ENCODE measurements at places on chromosomes 11 and 22.

- DNase-seq: no peak
These were observed 132.6 kb downstream of the MICAL2 start for GRCh38 chr11:12242966-12243365.

DNA sequence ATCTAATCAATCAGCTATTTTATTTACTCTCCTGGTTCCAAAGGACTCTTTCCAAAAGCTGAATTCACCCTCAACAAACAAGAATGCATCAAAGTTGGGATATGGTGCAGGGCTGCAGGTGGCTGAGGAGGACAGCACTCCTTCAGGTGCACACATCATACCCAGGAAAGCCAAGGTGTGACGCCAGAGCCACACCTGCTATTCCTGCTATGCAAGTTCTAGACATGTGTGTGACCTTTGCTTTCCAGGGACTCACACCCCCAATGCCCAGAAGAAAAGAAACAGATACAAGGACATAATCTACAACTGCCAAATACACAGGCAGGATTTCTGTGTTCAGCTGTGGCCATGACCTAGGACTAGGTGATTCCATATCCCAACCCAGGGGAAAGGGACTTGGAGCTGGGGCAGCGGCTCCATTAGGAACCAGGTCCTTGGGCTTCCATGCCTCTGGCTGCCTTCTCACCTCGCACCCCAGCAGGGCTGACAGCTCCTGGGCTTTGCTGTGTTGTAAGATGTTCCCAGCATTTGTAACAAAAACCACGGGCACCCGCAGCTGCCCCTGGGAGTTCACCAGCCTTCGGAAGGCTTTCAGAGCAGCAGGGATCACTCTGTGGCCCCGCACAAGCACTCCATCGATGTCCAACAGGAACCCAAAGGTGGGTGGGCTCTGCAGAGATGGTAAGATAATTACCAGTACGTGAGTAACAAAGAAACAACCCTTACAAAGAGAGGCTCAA is 9.8 kb downstream of the HDHD5 start:
- no peak for DNase-seq

DNA sequence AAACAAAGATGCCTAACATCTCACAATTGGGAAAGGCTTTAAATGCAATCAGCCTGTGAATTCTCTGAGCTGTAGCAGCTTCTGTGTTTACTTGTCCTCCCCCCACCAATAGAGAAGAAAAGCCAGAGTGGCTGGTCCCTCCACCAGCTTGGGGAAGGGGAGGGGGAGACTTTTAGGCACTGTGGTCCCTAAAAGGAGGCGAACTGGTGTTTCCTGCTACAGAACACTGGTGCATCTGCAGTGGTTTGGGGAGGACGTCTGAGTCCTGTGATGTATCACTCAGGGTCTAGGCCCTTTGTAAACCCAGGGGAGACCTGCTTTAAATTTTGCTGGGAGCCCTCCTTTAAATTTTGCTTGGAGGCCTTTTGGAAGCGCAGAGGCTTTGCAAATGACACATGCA is 16.9 kb downstream of the TNRC6B start:
- DNase-seq: no peak

DNA sequence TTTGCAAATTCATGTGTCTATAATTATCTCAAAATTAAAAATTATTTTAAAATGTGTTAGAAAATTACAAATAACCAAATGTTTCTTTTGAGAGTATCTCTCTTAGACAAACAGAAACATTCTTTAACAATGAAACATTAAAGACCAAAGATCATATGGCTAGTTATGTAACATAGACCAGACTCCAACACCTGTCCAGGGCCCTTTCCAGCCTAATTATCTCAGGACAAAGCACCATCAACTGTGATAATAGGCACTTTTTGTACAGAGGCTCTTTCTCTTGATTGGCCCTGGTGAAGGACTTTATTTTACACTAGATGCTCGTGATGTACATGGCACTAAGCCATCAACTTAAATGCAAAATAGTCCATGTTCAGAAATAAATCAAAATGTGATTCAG is 5.0 kb upstream of the PLEKHA7 start:
- DNase-seq: no peak

DNA sequence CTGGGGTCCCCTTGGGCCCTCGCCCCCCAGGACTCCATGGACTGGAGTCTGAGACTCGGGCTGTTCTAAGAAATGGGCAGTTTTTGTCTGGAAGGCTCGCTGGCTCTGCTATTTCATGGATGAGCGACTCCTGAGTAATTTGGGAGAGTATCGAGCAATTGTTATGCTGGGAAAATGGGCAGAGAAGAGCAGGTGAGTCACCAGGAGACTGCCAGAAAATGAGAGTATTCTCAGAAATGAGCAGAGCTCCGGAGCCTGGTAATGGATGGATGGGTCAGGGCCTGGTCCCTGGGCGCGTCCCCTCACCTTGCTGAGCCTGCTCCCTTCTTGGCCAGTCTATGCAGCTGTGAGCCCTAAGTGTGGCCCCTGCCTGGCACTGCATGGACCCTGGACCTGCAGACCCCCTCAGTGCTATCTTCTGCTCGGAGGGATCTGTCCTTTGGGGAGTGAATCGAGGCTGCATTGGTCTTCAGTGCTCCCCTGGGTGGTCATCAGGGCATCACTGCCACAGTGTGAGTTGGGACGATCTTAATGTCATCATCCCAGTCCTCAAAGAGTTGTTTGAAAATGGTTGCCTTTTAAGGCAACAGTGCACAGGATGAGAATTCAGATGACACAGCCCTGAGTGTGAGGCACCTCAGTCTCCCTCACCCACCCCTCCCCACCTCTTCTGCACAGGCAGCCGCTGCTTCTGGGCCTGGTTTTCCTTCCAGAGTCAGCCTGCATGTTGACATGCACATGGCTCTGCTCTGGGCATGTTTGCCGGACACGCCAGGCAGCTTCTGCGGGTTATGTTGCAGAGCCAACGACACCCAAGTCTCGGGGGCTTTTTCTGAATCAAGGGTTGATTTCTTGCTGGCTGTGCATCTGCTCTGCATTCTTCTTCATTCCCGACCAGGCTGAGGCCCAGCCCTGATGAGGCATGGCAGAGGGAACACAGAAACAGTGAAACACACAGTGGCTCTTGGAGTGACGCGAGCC is 519.0 kb downstream of the TBC1D22A start:
- DNase-seq: no peak

DNA sequence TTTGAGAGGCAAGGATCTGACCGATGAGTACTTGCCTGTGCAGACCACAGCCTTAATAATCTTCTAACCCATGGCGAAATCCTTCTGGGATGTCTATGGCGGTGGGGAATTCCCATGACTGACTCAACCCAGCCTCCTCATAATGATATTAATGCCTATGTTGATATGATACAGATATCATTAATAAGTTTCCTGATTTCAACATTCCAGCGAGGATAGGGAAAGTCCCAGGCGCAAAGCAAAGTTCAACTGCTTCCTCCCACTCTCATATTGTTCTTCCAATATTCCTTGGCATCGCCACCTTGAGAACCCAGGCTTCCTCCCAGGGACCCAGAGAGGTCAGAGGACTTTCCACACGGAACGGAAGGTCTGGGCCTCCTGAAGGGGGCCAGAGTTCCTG is 110.3 kb upstream of the TMEM45B start:
- no peak for DNase-seq

- DNase-seq: peak; percentile 6
These were observed 97.7 kb downstream of the MPPED2 start for GRCh38 chr11:30488304-30488998.

DNA sequence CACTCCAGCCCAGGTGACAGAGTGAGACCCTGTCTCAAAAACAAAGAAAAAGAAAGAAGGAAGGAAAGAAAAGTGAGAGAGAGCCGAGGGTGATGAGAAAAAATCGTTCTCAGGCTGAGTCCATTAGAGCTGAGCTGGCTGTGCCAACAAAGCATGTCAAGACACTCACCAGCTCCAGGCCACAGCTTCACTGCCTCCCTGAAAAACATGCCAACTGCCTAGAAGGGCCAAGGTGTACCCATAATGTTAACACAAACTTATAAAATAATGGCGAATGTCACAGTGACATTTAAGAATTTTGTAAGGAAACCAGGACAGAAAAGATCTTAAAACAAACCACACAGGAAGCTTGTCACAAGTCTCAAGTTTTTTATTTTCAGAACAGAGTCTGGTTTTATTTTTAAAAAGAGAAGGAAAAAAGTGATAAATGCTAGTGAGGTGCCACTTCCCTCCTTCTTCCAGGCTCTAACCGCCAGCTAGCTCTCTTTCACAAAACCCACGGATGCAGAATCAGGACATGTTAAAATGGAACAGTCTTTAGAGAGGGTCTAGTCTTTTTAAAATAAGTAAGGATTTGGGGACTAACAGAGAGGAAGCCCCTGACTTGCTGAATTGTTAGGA is 5.1 kb downstream of the TMEM121B start:
- DNase-seq: peak; percentile 6

GRCh38 chr11:72974487-72975205 is 160.4 kb downstream of the ATG16L2 start:
- no peak for DNase-seq

GRCh38 chr11:116695657-116696254 is 77.0 kb downstream of the BUD13 start:
- no peak for DNase-seq

- DNase-seq: no peak
These were observed 235.3 kb downstream of the CTTN start for GRCh38 chr11:70633610-70634009.

DNA sequence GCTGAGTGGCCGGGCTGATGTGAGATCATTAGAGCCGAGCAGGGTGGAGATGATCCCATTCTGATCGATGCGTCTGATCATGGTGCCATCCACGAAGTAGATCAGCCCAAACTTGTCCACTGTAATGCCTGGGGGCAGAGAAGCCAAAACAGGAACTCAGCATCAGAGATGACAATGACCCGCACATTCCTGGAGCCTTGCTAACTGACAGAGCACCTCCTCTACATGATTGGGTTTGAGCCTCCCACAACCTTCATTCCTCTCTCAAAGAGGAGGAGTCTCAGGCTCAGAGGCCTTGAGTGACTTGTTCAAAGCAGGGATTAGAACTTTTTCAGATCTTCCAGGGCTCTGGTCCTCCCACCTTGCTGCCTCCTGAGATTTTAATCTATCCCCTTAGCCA is 133.7 kb upstream of the NARS2 start:
- no peak for DNase-seq

- no peak for DNase-seq
These were observed 40.8 kb upstream of the ST14 start for GRCh38 chr11:130118636-130119387.

GRCh38 chr11:65354265-65355012 is at the start of gene TIGD3:
TIGD3 (plus strand) TSS chr11:65354751; CDS start chr11:65355809, 1,058 bp downstream.
- peak; percentile 90 for DNase-seq

DNA sequence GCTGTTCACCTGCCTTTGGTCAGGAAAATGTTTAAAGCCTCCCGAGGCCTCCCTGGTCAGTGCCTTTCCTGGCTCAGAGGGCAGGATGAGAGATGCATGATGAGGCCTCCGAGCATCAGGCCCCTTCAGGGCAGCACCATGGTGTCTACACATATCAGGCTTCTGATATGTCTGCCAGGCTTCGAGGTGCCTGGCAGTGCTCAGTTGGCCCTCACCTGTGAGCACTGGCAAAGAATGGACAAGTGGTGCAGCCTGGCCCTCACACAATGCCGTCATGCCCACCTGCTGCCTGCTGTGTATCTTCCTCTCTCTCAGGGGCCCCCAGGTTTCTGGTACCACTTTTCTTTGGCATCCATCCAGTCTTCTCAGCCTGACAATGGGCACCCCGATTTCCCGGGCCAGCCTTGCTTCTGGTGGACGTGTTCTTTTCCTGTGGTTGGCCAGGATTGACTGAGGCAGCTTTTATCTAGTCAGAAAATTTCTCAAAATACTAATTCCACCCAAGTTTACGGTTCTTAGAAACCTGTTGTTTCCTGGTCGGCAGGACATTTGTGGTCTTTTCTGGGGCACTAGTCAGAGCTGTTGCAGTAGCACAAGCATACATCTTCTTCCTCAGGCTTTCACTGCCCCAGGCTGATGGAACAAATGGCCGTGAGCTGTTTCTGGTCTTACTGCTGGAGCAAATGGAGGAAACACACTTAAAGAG is 76.8 kb upstream of the SUSD2 start:
- no peak for DNase-seq

- no peak for DNase-seq
These were observed 39.9 kb upstream of the CD5 start for GRCh38 chr11:61062181-61062930.

GRCh38 chr11:27496461-27496860 is 10.1 kb downstream of the LIN7C start:
- no peak for DNase-seq

DNA sequence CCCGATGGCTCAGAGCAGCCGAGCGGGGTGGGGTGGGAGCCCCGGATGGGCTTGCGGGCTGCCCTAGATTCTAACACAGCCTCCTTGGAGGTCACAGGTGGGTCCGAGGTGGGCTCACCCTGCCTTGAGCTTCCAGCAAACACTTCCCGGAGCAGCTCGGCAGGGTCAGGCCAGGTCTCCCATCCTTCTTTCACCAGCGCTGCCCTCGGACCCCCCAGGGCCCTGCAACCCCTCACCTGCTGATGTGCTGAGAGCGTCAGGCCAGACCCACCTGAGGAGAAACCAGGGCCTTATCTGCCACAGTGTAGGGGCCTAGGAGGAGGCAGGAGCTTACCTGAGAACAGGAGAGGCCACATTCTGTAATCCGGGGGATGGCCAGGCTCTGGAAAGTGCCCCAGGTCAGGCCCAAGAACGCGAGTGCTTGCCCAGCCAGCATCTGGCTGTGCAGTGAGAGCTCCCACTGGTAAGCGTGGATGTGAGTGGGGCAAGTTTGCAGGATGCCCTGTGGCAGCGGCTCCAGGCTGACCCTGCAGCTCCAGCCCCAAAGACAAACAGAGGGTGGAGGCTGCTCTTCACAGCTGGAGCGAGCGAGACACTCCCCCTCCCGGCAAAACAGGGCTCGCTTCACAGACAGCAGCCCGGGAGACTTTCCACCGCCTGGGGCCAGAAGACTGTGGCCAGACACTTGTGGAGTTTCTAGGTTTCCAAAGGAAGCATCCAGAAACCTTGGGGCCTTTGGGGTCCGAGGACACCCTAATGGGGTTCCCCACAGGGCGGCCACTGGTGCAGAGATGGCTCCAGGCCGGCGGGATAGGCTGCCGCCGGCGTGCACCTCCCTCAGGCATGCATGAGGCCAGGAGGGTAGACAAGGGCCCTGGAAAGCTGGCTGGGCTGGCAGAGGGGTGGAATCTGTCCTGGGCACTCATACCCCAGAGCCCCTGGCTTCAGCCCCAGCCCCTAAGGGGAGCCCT is at the start of gene IL17REL:
IL17REL (minus strand) TSS at position 555 of the 971 bp plus-strand sequence; CDS start at position 436, 119 bp downstream.
- DNase-seq: no peak

DNA sequence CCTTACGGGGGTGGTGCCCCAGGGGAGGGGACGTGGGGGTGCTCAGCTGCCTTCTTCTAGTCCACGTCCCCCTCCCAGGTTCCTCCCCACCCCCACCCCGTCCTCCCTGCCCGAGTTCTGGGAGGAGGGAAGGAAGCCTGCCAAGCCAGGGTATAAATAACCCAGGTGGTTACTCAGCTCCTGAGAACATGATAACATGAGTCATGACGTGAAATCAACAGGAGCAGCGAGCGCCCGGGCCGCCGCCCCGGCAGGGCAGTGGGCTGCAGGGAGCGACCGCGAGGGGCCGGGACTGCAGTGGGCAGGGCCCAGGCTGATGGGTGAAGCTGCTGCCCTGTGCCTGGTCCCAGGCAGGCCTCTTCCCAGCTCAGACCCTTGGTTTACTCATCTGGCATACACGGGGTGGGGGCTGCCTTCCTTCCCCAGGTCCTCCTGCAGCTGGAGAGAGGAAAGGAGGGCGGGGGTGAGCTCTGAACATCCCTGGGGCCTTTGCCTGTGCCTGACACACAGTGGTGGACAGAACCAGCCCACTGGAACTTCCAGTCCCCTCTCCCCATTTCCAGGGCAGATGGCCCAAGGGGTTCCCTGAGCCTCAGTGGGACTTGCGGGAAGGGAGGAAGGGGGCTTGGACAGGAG is 8.8 kb upstream of the PDGFB start:
- peak; percentile 31 for DNase-seq

- DNase-seq: no peak
These were observed 47.0 kb upstream of the AMPD3 start for GRCh38 chr11:10407749-10408685.

- DNase-seq: no peak
These were observed 191.1 kb upstream of the KIRREL3 start for GRCh38 chr11:127191689-127192088.
